Choroid plexus epithelial cell (primary cell): ENCODE measurements at places on chromosomes 16 and 17.

DNA sequence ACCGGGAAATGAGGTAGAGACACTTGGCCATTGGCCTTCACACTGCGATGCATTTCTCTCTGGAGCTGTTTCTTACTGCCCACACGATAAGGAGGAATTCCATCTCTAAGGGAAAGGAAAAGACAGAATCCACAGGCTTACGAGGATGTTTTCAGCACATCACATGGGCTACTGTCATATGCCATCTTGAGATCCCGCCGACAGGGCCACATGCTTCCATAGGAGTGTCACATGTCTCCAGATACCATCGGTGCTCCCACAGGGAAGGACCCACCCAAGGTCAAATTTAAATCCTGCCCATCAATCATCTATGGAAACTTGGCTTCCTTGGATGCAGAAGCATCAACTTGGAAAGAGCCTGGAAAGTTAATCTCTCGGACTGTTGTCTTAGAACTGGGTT is 20.0 kb downstream of the AXIN2 start:
- no peak for DNase-seq

GRCh38 chr16:100989-101388 is 23.0 kb downstream of the MPG start:
- no peak for DNase-seq

DNA sequence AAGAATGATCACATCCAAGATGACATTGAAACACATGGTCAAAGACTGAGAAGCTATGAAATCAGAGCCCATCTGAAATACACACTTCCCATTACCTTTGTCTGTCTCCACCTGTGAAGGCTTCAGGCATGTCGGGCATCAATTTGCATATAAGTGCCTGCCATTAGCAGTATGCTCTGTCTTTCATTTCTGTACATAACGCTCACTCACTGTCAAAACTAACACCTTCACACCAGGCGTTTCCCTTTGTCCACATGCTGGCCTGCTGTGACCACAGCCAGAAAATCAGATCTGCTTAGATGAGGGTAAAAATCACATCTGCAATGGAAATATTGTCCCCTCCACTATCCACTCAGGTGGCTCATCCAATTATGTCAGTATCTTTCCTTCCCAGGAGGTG is 524.8 kb downstream of the TOX3 start:
- DNase-seq, result no peak

GRCh38 chr16:83973077-83973476 is 5.0 kb downstream of the NECAB2 start:
- DNase-seq, result no peak

DNA sequence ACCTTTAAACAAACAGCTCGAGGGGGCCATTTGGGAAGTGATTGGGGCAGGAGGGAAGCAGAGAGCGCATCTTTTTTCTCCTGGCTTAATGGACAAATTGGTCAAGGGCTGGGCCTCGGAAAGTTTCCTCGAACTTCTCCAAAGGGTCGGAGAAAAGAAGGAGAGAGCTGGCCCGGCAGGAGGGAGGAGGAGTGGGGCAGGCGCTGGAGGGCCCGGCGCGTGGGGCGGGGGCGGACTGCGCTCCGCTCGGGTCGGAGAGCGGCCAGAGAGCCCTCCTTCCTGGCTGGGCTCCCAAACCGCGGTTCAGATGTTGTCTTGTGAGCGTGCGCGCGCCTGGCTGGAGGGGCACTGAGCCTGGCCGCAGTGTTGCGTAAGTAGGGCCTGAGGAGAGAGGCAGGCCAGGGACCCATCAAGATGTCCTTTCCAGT is 1.2 kb downstream of the MMP2 start:
- DNase-seq, result peak; percentile 93

DNA sequence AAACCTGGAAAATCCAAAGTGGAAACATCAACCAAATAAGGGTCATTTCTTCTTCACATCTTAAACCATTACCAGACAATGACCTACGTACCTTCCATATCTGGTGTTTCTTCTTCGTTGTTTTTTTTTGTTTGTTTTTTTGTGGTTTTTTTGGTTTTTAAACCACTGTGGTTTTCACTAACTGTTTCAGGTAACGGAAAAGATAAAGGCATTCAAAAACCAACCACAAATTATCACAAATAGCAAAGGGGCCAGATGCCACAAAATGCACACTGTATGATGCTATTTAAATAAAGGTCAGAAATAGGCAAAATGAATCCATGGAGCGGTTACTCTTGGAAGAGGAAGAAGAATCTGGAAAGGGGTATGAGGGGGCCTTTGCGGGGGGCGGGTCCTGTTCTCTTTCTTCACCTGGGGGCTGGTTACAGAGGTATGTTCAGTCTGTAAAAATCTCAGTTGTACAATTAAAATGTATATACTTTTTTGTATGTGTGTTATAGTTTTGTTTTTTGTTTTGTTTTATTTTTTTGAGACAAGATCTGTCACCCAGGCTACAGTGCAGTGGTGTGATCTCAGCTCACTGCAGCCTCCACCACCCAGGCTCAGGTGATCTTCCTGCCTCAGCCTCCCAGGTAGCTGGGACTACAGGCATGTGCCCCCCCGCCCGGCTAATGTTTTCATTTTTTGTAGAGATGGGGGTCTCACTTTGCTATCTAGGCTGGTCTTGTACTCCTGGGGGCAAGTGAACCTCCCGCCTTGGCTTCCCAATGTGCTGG is 29.6 kb downstream of the LITAF start:
- no peak for DNase-seq

DNA sequence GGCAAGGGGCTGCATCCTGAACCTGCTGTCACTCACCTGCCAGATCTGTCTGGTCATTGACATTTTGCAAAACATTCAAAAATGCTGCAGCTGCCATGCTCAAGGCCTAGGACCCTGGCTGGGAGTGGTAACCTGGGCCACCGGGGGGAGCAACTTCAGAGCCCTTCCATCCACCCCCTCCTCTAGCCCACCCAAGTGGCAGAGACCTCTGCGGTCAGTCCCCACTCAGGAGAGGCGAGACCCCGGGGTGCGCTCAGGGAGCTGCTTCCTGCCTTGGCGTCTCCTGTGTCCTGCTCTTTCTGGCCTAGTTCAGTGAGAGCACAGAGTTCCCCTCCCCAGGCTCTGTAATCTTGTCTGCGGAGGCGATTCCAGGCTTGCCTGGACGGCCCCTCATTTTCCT is 108.8 kb downstream of the CCDC182 start:
- DNase-seq, result no peak

DNA sequence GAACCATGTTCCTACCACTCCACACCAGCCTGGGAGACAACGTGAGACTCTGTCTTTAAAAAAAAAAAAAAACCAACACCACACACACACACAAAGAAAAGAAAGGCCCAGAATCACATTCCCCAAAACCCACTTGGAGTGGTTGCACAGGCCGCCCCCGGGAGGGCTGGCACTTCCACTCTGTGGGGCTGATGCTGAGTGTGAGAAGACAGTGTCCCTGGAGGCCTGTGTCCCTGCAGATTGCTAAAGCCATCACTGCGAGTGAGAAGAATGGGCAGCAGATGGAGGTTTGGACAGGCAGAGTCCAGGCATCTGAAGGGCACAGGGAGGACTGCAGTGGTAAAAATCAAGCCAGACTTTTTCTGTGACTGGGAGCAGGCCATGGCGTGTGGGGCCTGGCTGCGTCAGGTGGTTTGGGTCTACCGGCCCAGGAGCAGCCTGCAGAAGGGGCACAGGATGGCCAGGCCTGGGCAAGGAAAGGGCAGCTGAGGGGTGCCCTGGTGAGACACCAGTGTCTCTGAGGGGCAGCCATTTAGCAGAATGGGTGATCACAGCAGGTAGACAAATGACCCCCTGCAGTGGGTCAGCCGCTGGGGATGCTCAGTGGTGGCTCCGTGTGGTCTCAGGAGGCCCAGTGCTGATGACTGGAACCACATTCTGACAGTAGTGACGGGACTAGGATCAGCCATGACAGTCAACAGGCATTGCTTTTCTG is 13.1 kb downstream of the CTRB2 start:
- no peak for DNase-seq

GRCh38 chr16:80932708-80933095 is 74.0 kb downstream of the CMC2 start:
- DNase-seq, result peak; percentile 77

DNA sequence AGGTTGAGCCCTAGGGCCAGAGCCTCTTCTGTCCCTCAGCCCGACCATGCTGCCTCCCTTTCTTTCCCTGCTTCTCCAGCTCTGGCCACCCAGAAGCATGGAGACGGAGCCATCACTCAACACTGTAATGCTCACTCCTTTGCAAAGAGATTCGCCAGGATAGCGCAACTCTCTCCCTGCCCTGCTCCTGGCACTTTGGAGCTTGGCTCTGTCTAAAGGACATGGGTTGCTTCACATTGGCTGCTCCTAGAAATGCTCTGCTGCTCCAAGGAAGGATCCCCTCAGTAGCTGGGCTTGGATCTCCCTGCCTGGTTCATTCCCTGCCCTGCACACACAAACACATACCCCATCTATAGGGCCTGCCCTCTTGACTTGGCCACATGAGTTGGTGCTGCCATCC is 76.0 kb downstream of the CLEC16A start:
- DNase-seq, result no peak

GRCh38 chr16:77558786-77559185 is 124.0 kb upstream of the ADAMTS18 start:
- DNase-seq, result no peak

- DNase-seq, result no peak
Measured at GRCh38 chr16:66851166-66851964, 7.2 kb downstream of the CA7 start.

- no peak for DNase-seq
Measured at GRCh38 chr17:48004983-48005382, 32.6 kb downstream of the COPZ2 start.

DNA sequence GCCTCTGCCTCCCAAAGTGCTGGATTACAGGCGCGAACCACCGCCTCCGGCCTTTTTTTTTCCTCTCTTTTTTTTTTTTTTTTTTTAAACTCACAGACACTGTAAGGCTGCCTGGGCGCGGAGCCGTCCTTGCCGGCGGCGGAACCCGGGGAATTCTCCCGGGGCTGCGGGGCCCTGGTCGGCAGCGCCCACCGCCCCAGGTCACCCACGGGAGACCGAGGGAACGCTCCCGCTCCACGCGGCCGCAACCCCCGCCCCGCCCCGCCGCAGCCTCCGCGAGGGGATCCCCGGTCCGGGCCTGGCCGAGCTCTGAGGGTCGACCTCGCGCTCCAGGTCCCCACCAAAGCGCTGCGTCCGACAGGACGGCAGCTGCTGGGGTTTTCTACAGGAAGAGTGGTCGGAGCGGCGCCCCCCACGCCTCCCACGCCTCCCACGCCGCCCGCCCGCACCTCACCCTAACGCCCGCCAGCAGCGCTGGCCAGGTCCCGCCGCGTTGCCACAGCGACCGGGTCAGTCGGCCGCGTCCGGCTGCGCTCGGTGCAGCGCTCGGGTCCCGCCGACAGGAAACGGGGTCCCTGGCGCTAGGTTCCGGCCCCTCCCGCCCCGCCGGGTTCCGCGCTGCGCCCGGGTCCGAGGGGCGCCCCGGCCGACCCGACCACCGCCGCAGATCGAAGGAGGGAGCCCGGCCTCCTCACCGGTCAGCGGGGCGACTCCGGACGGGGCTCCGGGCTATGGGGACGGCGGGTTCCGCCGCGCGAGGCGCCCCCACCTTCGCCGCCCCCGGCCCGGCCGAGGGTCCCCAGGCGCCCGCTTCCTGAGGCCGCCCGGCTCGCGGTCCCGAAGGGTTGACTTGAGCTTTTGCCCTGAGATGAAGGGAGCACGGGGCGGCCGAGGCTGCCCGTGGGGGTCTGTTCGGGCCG is at the start of gene CCDC57:
TSS of gene CCDC57 (minus strand) at position 512 of the 920 bp plus-strand sequence. CDS start 10,898 bp downstream, outside the sequence.
- peak; percentile 79 for DNase-seq

DNA sequence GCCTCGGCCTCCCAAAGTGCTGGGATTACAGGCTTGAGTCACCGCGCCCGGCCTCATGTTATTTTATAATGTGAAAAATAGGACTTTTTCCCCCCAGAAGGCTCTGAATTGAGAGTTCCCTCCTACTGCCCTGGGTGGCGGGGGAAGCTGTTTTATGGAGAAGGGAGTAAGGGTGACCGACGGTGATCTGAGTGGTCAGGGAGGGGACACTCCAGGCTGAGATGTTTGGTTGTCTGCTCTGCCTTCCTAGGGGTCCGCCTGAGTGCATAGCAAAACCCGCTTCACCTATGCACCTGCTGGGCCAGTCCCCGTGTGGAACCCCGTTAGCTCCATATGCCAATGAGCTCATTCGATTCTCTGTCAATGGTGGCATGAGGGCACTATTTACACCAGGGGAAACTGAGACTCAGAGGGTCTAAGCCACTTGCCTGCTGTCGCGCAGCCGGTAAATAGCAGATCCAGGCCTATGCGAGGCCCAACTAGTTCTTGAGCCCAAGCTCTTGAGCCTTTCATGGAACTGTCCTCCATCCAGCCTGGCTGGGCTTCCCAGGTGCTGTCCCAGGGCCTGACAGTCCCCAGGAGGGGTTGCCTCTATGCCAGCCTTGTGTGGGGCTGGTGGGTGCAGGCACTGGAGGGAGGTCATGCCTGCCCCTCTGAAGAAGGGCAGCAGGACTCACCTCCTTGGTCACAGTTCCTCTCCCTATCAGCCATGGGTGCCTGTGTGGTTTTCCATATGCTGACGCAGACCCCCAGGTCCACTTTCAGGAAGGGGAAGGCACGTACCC is 1.7 kb upstream of the GJD3 start:
- no peak for DNase-seq

DNA sequence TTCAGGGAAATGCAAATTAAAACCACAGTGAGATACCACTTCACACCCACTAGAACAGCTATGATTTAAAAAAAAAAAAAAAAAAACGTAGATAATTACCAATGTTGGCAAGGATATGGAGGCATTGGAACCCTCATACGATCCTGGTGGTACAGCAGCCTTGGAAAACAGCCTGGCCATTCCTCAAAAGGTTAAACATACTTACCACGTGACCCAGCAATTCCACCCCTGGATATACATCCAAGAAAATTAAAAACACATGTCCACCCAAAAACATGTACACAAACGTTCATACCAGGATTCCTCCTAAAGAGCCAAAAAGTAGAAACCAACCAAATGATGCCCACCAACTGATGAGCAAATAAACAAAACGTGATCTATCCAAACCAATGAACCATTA is 68.1 kb downstream of the GAS7 start:
- no peak for DNase-seq

GRCh38 chr16:12303653-12304052 is 327.1 kb downstream of the SNX29 start:
- no peak for DNase-seq

- DNase-seq, result peak; percentile 94
Measured at GRCh38 chr17:2198927-2199326, 104.7 kb downstream of the SMG6 start.

DNA sequence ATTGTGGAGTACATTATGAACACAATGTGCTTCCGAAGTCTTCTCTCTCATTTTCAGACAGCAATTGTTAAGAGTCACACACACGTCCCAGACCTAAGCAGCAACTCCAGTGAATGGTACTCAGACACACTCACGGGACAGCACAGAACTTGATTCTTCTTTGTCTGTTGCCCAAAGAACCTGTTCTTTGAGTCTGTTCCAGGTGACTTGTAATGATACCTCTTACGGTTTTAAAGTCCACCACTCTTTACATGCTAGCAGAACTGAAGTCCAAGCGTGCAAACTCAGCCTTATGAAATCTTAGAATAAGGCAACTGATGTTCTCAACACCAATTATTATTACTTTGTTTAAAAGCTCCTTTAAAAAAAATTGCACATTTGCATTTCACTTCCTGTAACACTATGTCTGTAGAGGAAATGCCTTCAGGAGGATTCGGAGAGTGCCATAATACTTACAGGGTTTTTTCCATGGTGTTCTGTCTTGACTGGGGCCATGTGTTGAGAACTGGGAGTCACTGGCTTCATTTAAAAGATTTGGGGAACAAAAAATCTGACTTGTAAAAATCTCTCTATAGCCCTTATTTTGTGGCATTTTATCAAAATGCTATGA is 48.1 kb downstream of the MARF1 start:
- no peak for DNase-seq
